Lower lobe of right lung (tissue), 2 donors: ENCODE measurements at places on chromosomes 3 and 15. TPM values are rescaled to one million over a fixed set of nuclear protein-coding genes. Genes with fewer than 3 reads are reported as not detected.

GRCh38 chr3:20064796-20065564 is 24.7 kb downstream of the KAT2B start:
- no peak for DNase-seq

DNA sequence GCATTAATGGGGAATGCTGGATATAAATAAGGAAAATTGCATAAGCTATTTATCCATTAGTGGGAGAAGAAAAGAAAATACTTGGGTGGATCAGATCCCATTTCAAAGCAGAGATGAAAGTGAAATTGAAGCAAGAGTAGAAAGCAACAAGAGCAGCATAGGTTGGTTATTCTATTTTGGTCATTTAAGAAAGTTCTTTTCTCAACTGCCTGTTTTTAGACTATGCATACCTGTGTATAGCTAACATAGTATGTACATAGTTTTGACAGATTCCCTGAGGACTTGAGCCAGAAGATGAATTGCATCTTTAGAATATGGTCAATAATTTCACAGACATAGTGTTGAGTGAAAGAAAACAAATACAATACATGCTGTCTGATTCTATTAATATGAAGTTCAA is 29.0 kb upstream of the DENND4A start:
- no peak for DNase-seq

GRCh38 chr3:138609898-138610266 is 1.3 kb downstream of the FAIM start:
- no peak for DNase-seq

DNA sequence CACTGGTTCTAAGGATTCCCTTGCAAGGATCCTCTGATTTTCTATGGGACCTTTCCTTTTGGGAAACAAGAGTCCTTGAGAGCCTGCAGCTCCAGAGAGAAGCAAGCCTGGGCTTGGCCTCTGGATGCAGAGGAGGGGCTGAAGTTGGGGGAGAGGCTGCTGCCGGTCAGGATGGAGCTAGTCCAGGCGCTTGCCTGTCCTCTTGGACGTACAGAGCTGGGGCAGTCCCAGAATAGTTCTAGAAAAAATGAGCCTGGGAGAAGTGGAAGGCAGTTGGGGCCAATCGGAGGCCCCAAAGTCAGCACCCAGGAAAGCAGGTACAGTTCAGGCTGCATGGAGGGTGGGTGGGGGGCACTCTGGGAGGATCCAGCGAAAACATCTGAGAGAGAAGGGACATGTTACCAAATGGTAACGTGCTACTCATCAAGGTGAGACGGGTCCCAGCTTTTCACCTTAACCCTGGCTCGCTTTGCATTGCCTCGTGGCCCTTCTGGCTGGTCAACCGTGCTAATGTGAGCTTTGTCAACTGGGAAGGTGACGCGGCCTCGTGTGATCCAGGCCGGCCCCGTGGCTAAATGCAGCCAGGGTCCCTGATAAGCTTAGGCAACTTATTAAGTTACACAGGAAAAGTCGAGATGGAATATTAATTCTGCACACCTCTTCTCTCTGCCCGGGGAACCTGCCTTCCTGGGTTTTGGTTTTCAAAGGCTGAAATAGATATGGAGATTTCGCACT is 38.7 kb upstream of the MAGEF1 start:
- DNase-seq, result no peak

- no peak for DNase-seq
These were observed 378.2 kb downstream of the MECOM start for GRCh38 chr3:169285057-169286033.

ECE2 gene
- total RNA-seq, result not detected

CLEC3B gene
- 217 TPM for total RNA-seq

BUB1B gene
- total RNA-seq, result 1.4 TPM

CRABP1 gene
- not detected for total RNA-seq

SNRPN gene
- 76.4 TPM for total RNA-seq
